ENCODE measurements at places on chromosomes 11 and 22.

- DNase-seq = no peak
Measured at GRCh38 chr11:60242740-60243239, at the start of gene MS4A4E. Gene MS4A4E (minus strand): TSS chr11:60243137. CDS start chr11:60230055, 13,082 bp downstream.

GRCh38 chr11:128482512-128483191, 104.7 kb downstream of the ETS1 start:
- peak; percentile 80 for DNase-seq

GRCh38 chr11:109040303-109040702, 375.4 kb downstream of the DDX10 start:
- no peak for DNase-seq

DNA sequence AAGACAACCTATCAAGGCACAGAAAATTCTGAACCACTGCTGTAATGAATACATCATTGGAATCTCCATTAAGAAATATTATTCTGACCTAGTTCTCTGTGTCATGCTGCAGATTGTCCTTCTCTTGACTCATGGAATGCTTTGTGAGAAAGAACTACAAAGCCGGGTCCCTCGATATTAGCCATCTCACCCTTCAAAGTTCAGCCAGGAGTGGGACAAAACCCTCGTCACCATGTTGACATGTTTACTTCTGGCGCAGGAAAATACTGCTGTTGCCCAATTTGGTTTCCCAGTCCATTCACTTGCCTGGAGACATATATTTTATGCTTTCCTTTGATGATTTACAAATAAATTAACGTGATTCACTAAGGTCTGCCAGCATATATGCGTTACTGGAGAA, 10.9 kb upstream of the WT1 start:
- DNase-seq = no peak

GRCh38 chr22:49664371-49664881, 163.2 kb downstream of the BRD1 start:
- DNase-seq = no peak

DNA sequence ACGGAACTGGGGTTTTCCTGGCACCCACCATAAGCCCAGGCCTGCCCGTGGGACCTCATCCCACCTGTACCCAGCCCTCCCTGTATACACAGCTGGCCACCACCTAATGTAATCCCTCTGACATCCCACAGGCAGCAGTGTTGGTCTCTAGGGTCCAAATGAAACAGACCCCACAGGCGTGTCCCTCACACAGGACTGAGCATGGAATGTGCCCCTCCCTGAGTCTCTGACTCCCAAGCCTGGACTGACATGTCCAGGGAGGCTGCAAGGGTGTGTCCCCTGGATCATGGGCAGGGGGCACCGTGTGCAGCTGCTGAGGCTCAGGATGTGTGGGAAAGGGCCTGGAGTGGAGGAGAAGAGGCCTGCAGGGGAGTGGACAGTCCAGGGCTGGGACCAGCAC, 50.6 kb upstream of the PPARA start:
- no peak for DNase-seq

DNA sequence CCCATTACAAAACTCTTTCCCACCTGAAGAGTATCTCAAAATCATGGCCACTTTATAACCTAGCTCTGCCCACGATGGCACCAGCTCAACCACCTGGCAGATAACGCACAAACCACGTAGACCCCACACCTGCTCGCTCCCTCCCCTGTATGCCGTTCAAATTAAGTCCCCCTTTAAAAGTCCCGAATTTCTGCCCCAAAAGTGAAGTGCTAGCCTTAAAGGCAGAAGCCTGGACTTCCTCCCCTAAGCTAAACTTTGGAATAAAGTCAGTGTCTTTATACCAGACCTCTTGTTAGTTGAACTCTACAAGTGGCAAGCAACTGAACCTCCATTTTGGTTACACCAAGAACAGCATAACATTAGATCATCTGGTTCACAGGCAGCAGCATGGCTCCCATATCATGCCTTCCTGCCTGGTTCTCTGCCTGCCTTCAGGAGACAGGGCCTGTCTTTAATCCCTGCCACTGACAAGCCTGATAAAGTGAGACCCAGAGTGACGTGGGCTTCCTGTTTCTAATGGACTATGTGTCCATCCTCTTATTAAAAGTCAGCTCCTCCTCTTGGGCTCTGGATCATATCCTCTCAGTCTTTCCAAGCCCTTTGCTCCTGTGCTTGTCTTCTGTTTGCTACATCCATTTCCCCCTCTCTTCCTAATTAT, 32.6 kb upstream of the NNMT start:
- DNase-seq = no peak

- DNase-seq = no peak
Measured at GRCh38 chr11:28625532-28625931, 517.3 kb downstream of the METTL15 start.

GRCh38 chr11:27697679-27698275, 2.5 kb downstream of the BDNF start:
- no peak for DNase-seq

- DNase-seq = no peak
Measured at GRCh38 chr22:49586244-49586748, 241.4 kb downstream of the BRD1 start.

GRCh38 chr11:13269775-13270174, 7.8 kb upstream of the BMAL1 start:
- no peak for DNase-seq

- no peak for DNase-seq
Measured at GRCh38 chr22:19622061-19622441, 92.3 kb upstream of the SEPTIN5 start.

DNA sequence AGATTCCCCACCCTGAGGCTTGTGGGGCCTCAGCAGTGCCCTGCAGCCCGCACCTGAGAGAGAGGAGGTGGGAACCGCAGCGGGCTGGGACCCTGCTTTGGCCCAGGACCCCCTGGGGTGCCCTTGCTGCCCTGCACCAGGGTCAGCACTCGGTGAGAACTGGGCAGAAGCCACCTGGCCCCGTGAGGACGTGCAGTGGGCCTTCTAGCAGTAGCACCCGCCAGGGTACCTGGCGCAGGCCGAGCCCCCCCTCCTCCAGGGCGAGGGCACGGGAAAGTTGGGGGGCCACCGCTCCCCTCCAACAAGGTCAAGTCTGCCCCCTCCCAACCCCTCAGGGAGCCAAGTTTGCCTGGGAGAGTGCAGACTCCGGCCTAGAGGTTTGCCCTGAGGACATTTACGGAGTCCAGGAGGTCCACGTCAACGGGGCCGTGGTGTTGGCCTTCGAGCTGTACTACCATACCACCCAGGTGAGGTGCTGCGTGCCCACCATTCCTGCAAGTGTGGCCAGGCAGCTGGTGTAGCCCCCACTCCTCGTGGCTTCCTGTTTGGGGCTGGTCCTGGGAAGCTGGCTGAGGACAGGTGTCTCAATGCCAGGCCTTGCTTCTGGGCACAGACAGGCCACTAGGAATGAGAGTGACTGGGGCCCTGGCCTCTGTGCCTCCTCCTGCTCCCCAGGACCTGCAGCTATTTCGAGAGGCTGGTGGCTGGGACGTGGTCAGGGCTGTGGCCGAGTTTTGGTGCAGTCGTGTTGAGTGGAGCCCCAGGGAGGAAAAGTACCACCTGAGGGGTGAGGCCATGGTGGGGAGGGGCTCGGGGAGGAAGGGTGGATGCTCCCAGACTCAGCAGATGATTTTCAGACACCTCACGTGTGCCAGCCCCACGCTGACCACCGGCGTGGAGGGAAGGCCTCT, 3.5 kb downstream of the PGGHG start:
- DNase-seq = no peak

DNA sequence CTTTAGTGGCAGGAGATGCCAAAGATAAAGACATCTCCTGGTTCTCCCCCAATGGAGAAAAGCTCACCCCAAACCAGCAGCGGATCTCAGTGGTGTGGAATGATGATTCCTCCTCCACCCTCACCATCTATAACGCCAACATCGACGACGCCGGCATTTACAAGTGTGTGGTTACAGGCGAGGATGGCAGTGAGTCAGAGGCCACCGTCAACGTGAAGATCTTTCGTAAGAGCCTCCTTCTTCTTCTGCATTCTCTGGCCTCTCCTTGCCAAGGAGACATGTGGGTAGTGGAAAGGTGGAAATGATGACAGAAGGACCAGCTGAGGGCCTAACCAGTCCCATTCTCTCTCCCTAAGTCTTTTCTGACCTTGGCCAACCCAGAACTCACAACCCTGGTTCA, 110.1 kb upstream of the TTC12 start:
- DNase-seq = no peak

DNA sequence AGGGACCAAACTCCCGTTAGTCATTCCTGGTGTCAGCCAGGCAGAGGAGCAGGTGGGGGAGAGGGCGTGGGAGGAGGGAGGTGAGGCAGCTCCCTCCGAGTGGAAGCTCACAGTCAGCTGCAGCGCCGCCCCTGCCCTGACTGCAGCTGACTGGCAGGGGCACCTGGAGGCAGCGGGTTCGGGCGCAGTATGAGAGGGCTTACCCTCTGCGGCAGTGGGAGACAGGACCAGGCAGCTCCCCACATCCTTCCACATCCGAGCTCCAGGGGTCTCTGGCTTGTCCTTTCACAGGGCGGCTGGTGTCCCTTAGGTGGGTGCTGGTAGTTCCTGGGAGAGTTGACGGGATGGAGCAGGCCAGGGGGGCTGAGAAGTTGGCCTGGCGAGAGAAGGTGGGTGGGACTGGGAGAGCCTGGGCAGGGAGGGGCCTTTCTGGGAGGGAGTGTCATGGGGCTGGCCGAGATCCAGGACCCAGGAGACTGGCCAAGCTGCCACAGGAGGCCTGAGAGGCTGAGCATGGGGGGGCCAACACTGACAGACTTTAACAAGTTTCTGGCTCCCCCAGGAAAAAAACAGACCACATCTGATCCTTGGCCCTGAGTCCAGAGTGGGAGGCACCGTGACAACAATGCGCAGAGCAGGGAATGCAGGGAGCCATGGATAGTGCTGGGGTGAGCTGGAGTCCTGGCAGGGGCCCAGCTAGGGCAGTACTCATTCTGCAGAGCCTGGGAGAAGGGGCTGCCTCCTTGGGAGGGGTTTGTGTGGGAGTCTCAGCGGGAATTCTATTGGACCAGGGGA, 4.9 kb downstream of the ADORA2A start:
- DNase-seq = no peak

- no peak for DNase-seq
Measured at GRCh38 chr11:83166193-83166866, 9.4 kb downstream of the PCF11 start.

DNA sequence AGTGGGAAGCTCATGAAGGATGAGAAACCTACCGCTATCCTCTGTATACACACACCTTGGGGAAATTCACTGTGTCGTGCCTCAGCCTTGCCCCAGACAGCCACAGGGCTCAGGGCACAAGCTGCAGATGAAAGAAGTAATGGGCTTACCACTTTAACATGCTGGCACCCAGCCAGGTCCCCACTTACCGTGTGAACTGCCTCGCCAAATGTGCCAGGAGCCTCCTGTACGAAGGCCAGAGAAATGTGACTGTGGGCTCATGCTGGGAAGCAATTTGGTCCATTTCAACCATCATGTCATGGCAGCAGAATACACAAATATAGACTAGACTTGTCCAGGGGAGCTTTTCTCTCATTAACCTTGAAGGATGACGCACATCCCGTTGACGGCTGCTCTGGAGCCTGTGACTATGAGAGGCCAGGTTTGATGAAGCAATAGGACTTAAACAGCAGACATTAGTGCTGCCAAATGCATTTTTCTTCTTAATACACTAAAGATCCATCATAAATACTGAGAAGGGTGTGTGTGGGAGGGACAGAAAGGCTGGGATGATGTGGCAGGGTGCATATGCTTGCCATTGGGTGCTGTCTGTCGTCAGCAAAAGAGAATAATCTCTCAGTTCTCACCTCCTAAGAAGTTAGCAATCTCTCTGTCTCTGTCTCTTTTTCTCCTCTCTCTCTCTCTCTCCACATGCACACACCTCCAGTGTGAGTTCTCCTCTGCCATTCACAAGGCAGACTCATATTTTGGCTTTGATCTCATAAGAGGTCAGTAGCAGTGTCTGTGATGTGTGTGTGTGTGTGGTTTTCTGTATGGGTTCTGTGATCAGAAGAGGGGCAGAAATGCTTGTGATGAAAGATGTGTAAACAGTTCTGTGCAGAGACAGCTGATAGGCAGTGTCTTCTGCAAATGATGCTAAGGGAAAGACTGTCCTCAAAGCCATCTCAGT, 142.4 kb downstream of the KIRREL3 start:
- no peak for DNase-seq

GRCh38 chr22:33896575-33897447, 23.5 kb downstream of the LARGE1 start:
- DNase-seq = no peak

GRCh38 chr11:46055371-46055770, 65.9 kb downstream of the PHF21A start:
- DNase-seq = no peak

DNA sequence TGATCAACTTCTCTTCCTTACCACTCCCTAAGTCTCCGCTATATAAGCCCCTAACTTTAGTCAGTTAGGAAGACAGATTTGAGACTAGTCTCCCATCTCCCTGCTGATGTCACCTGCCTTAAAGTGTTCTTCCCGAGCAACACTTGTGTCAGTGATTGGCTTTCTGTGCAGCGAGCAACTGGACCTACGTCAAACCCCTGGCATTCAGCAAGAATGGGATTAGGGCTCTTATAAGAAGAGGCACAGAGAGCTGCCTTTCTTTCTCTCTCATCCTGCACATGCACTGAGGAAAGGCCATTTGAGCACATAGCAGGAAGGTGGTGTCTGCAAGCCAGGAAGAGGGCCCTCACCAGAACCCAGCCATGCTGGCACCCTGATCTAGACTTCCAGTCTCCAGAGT, 116.6 kb upstream of the THY1 start:
- DNase-seq = no peak

DNA sequence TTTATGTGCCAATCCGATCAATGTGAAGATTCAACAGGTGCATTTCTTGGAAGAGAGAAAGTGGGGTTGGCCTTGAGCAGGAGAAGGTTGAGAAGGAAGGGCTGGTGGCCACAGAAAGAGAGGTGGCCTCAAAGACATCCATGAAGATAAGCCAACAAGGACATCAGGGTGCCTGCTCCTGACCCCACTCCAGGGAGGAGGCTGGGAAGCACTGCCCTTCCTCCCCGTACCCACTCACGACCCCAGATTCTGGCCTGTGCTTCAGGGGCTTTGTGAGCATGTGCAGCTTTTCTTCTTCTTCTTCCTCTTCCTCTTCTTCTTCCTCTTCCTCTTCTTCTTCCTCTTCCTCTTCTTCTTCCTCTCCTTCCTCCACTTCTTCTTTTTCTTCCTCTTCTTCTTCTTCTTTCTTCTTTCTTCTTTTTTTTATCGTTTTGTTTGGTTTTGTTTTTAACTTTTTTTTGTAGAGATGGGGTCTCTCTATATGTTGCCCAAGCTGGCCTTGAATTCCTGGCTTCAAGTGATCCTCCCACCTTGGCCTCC, 30.3 kb downstream of the DKK3 start:
- no peak for DNase-seq

Data from activated CD4-positive, alpha-beta memory T cell treated with anti-CD3 and anti-CD28 coated beads for 36 hours (primary cell).